T-cell (primary cell): ENCODE measurements at places on chromosomes 6 and 20. TPM values are rescaled to one million over a fixed set of nuclear protein-coding genes. Genes with fewer than 3 reads are reported as not detected.

Gene BPIFB2
- not detected for total RNA-seq

Gene COL21A1
- not detected for total RNA-seq

Gene ATAT1
- total RNA-seq = 11.8 TPM

Gene TREM1
- not detected for total RNA-seq

Gene DDAH2
- total RNA-seq = 9.0 TPM

Gene CTSZ
- total RNA-seq = 37.1 TPM

Gene CCN5
- 0.41 TPM for total RNA-seq

Gene HLA-DRB1
- 30.3 TPM for total RNA-seq

Gene SLC35D3
- total RNA-seq = not detected

Gene RBL1
- 29.7 TPM for total RNA-seq

GRCh38 chr6:139370999-139371345 is 3.5 kb downstream of the CITED2 start:
- no peak for DNase-seq

- no peak for DNase-seq
Observed at GRCh38 chr6:13234130-13234529, 94.2 kb downstream of the TBC1D7 start.

GRCh38 chr20:51507216-51508036 is 35.1 kb downstream of the NFATC2 start:
- no peak for DNase-seq

GRCh38 chr20:5203380-5203779 is 76.6 kb downstream of the CDS2 start:
- no peak for DNase-seq

DNA sequence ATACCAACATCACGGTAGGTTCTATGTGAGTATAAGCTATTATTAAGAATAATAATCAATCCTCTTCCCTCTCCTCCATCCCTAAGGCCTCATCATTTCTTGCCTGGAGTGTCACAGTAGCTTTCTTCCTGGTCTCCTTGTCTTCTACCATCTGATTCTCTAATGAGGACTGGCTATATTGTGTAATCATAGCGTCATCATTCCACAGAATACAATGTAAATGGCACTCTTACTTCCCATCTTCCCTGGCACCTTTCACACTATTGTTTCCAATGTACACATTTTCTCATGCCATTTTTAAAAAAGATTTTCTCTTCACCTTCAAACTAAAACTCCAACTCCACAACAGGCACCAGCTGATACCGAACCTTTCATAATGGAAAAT is 2.2 kb upstream of the BTN3A2 start:
- no peak for DNase-seq

DNA sequence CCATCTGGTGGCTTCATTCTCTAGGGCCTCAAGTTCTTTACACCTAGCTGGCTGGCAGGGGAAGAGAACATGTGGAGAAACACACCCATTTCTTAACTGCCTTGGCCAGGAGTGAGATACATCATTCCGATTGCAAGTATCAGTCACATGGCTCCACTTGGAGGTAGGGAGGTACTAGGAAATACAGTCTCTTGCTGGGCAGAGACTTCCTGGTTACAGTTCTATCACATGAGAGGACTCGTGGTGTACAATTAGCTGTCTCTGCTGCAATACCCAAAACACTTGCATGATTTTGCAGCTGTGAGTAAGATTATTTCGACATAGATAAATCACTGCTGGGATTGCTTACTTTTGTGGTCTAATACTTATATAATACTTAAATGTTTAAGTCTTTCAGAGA is 51.1 kb downstream of the GTF2H5 start:
- DNase-seq = no peak

DNA sequence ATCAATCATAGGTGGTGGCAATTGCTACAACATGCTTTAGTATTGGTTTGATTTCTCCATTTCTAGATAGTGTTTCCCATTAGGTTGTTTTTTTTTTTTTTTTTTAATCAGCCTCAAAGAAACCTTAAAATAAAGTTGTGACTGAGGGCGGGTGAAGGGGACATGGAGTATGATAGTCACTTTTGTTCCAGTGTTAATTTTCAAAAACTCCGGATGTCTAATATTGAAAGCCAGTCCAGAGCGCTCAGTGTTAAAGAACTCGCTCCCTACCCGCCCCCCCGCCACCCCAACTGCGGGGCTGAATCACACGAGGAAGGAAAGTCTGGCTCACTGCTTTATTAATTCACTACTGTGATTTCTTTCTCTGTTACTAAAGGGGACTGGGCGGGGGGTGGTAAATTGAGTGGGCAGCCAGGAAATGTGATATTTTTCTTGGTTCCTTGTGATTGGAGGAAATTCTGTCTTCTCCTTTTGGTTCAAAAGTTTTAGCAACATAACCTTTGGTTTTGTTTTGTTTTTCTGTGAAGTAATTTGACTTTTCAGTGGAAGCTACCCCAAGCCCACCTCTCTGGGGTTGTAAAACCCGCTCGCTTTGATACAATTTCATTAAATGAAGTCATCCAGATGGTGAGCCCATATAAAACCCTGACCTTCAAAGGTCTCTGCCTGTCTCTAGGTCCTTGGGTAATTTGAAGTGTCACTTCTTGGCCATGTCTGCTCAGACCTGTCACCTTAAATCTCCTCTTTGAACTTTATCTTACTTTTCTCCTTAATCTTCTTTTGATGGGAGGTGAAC is 38.0 kb downstream of the TNFAIP3 start:
- no peak for DNase-seq

DNA sequence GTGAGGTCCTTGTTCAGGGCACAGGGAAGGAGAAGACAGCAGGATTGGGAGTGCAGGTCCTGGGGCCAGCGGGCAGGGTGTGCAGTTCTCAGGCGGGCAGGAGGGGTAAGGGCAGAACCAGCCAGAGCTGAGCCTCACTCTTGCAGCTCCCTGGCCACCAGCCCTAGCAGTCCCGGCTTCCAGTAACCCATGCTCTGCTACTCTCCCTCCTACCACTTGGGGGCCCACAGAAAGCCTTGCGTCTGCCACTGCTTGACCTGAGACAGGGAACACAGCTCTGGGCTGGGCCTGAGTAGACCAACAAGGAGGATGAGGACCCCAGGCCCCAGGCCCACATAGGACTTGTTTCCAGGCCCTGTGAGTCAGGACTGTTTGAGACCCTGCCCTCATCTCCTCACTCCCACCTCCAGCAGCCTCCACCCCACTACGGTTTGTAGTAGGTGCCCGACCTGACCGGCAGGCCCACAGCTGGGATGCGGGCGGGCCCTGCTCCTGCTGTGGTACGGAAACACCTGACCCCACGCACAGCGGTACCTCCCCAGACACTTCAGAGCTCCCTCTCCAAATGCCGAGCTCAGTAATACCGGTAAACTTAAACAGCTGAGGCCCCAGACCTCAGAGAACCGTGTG is 39.2 kb downstream of the KCNK5 start:
- DNase-seq = no peak

- DNase-seq = no peak
Observed at GRCh38 chr6:159252955-159253508, 83.8 kb downstream of the FNDC1 start.

- no peak for DNase-seq
Observed at GRCh38 chr20:49387581-49387939, 94.9 kb downstream of the KCNB1 start.

- no peak for DNase-seq
Observed at GRCh38 chr6:8400663-8401062, 34.7 kb downstream of the SLC35B3 start.

DNA sequence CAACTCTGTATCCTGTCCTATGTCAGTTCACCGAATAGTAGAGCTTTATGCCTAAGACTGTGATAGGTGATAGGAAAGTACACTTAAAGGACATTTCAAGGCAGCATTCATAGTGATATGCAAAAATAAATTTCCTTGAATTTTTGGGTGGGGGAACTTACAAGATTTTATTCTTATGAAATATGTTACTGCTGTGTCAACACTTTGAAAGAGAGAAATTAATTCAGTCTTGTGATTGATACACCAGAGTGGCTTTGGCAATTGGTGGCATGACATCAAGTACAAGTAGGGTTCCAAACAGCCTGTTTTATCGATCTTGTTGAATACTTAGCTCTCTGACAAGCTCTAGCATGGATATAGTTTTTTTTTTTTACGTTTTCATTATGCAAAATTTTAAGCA is 72.3 kb downstream of the QKI start:
- DNase-seq = no peak

DNA sequence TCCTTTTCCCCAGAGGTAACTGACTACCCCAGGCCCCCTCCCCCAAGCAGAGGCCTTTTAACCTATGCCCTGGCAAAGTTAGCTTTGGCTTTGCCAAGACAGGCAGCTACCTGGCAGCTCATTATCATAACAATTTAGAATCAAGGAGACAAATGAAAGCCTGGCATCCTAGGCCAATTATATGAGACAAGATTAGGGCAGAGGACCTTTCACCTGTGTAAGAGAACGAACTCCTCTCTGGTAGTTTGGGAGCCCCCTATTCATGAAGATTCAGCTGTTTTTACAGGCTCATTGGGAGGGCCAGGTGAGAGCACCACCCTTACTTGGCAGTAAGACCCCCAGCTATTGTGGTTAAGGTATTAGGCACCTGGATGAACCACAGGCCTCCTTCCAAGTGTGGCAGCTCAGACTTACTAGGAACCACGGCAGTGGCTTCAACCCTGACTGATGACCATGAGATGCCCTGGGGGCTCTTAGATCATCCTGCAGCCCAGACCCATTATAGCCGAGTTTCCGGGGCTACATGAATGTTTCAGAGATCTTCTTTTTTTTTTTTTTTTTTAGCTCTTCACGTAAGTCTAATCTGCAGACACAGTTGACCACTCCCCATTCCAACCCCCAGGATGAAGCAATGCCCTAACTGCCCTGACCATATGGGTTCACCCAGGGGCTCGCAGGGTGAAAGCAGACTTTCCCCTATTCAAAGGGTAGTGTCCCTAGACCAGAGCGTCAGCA is 56.2 kb downstream of the RAB44 start:
- no peak for DNase-seq

GRCh38 chr20:13694420-13695150 is 55.9 kb upstream of the TASP1 start:
- no peak for DNase-seq

DNA sequence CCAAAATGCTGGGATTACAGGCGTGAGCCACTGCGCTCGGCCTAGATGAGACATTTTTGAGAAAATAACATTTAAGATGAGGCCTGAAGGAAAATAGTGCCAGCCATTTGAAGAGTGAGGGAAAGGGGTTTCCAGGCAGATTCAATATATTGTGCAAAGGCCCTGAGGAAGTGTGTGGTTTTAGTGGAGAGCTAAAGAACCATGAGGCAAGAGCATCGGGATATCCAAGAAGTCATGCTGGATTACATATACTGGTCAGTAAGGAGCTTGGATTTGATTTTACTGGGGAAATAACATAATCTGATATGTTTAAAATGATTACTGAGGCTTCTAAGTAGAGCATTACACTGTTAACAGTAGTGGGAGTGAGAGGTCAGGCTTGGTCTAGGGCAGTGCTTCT is 47.0 kb downstream of the CARMIL1 start:
- no peak for DNase-seq

GRCh38 chr6:109815054-109815453 is 124.0 kb downstream of the FIG4 start:
- DNase-seq = no peak

DNA sequence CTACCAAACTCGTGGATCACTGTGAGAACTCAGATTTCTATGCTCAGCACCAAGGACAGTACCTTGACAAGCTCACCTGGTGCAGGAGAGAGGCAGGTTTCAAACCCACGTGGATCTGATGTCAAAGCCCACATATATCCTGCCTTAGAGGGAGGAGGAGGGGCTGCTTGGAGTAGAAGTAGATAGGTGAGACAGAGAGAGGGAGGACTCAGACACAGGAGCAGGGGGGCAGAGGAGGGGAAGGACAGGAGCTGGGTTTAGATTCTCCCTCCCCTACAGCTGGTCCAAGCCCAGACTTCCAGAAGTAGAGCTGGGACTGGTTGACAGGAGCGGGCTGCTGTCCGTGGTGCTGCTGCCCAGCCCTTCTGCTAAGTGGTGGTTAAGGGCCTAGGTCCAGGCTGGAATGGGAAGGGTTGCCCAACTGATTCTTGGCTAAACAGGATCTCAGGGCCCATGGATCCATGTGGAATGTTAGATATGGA is 77.5 kb downstream of the CDH22 start:
- no peak for DNase-seq

DNA sequence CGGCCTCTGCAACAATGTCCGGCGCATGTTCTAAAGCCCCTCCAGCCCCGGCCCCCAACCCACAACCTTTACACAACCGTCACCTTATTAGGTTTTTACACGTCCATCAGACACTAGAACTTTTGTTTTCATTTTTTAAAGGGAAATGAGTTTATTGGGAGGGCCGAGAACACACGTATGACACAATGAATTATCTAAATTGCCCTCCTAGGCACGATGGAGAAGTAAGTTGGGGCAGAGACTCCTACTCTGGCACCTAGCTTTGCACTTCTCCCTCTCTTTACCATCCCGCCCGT is 1.2 kb upstream of the DLL1 start:
- no peak for DNase-seq
